ENCODE measurements at places on chromosomes 2 and 18.

DNA sequence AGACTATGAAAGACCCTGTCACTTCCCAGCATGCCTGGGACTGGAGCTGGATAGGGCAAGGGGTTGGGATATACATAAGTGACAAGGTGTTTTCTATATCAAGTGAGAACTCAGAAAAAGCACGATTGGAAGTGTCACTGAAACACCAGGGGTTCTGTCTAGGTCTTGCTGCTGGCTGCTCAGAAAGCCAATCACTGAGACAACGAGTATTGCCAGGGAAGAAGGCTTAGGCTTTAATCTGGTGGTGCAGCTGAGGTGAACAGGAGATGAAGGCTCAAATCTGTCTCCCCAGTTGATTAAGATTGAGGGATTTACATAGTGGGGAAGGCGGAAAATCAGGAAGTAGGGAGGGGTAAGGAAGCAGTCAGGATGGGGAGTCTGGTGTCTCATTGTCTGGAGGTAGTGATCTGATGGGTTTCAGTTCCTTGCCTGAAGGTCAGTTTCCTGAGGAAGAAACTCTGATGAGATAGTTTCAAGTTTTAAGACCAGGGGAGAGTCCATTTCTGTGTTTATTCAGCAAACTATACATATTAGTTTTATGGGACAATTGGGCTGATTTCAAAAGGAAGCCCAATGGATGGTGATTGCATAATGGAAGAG, 3.5 kb upstream of the C2orf74 start:
- DNase-seq = no peak

GRCh38 chr2:67108231-67108630, 288.9 kb upstream of the ETAA1 start:
- DNase-seq = no peak

DNA sequence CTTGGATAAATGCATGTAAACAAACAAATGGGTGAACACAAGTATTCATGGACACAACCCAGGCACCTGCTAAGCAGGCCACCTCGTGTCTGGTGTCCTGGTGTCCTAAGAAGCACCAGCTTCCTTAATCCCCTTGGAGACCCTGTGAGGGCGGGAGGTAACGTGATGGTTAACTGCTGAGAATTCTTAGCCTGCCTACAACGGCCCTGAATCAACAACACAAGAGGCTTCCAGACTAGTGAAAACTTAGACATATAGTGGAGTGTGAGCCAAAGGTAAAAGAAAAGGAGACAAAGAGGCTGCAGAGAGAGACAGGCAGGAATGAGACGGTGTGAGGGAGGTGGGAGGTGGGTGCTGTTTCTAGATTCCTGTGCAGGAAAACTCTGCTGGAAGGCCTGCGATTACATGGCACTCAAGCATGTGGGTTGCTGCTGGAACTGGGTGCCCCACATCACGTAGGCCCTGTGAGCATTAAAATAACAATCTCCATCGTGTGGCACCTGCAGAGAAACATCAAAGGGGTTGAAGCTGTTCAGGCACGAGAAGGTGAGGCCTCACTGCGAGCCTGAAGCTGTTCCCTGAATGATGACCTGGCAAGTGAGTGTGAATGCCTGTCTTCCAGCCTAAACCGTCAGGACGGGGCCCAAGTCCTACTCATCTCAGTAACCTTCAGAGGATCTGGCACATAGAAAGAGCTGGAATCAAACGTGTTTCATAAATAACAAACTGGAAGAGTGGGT, 64.2 kb downstream of the RPL37A start:
- DNase-seq = no peak

- DNase-seq = no peak
These were observed 271.4 kb downstream of the ZEB2 start for GRCh38 chr2:144248350-144249034.

DNA sequence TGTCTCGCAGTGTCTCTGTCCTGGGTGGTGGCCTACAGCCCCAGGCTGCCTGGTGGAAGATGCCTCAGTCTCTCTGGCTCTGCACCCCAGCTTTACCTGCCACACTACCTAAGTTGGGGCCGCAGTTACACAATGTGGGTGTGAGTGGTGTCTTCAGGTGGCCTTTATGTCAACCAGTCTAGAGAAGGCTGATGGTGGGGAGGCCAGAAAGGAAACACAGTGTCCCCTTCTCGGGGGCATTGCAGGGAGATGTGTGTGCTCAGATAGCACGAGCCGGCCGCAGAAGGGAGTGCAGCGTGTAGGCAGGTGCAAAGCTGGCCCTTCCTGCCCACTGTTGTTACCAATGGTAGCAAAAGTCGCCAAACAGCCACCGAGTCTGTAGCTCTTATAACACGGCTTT, 216.1 kb downstream of the SH3RF3 start:
- DNase-seq = no peak

DNA sequence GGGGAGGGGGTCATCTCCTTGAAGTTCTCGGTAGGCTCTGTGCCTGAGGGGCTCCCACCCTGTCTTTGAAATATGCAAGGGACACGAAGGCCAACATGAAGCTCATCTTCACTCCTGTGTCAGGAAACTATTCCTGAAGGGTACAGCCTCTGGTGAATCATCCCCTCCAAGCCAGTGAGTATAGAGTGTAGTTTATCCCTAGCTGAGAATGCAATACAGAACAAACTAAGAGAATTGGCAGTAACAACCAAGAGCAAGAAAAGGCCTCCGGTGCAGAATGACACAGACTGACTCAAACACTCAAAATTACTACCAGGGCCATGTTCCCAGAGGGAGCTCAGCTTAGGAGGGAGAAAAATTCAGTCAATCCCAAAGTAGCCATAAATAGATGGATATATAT, 413.3 kb downstream of the BCL11A start:
- no peak for DNase-seq

GRCh38 chr2:181306785-181307184, 150.4 kb upstream of the ITGA4 start:
- no peak for DNase-seq

- no peak for DNase-seq
These were observed 91.0 kb downstream of the CTIF start for GRCh38 chr18:48629730-48630324.

GRCh38 chr18:44180683-44181082, 500.0 kb upstream of the SETBP1 start:
- no peak for DNase-seq

GRCh38 chr2:120224735-120225548, 1.7 kb upstream of the TMEM185B start:
- no peak for DNase-seq

DNA sequence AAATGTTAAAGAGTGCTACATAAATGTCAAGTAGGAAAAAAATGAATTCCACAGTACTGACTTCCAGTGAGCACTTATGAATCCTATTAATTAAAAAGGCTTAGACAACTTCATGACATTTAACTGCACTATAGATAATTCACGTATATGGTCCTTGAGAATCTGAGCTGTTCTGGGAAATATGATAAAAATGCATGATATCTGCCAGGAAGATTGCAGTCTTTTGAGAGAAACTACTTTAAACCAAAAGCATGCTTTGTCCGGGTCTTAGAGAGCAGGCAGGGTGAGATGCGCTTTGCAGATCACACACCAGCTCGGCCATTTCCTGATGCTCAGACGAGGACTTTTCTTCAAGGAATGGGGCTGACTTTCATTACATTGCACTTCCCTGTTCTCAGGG, 42.6 kb downstream of the CMPK2 start:
- no peak for DNase-seq

DNA sequence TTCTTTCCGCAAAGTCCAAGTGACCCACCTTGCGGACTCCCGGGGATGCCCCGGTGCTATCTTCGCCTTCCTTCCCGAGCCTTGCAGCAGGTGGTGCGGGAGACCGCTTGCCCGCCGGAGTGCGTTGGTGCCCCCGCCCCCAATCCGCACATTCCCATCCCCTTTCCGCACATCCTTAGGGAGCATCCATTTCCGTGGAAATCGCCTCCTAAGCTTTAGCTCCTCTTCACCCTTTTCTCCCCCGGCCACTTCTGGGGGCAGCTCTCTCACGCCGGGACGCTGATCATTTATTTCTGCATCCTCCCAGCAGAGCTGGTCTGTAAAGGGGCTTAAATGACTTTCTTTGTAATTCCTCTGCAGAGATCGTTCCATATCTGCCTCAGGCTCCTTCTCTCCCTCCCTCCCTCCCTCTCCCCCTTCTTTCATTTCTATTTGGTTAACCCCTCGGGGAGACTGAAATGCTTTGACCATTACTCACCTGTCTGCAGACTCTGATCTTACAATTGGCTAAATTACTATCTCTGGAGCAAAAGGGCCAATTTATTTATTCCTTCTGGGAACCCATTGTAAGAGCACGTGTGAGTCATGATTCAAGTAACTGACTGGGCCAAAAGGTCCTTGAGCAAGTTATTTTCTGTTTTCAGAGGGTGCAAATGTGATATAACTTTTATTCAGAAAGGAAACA, 1.3 kb upstream of the LYPD1 start:
- DNase-seq = no peak

GRCh38 chr2:118216224-118216623, 128.0 kb downstream of the INSIG2 start:
- DNase-seq = no peak

DNA sequence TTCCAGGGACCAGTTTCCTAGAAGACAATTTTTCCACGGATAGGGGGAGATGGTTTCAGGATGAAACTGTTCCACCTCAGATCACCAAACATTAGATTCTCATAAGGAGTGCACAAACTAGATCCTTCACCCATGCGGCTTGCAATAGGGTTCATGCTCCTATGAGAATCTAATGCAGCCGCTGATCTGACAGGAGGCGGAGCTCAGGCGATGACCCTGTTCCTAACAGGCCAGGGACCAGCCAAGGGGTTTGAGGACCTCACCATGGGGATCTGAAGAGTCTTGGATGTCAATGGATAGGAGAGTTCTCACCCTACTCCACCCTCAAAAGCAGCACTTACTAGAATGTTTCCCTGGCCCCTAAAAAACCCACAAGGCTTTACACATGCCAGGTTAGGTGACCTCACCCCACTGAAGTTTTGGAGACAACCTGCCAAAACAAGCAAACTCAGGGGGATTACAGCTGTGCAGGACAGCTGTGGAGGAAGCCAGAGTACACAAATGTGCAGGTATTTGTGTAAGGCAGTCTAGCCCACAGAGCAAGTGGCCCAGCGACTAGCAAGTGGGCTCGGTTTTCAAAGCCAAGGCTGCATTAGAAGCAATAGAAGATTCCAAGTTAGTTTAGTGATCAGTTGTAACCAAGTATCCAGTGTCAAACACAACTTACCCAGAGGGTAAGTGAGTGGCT, 3.9 kb downstream of the EVA1A start:
- no peak for DNase-seq

DNA sequence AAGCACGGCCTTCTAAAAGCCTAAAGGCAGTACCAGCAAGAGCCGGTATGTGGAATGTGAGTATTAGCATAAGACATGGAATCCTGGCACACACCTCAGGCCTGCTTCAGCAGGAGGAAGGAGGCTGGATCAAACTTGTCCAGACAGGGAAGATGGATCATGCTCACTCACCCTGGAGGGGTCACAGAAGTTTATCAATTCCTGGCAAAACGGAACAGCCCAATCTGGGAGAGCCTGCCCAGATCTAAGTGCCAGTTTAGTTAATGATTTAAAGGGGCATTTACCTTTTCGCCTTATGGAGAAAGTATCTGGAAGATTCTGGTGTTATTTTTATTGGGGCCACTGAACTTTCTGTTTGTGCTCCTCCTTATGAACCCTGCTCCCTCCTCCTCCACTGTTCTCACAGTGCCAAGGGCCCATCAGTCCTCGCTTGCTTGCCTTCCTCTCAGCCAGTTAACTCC, 58.3 kb upstream of the NFE2L2 start:
- DNase-seq = no peak
